Mesenteric fat pad (tissue), 1 donor: ENCODE measurements at places on chromosomes 11 and 22. TPM values are rescaled to one million over a fixed set of nuclear protein-coding genes. Genes with fewer than 3 reads are reported as not detected.

DNA sequence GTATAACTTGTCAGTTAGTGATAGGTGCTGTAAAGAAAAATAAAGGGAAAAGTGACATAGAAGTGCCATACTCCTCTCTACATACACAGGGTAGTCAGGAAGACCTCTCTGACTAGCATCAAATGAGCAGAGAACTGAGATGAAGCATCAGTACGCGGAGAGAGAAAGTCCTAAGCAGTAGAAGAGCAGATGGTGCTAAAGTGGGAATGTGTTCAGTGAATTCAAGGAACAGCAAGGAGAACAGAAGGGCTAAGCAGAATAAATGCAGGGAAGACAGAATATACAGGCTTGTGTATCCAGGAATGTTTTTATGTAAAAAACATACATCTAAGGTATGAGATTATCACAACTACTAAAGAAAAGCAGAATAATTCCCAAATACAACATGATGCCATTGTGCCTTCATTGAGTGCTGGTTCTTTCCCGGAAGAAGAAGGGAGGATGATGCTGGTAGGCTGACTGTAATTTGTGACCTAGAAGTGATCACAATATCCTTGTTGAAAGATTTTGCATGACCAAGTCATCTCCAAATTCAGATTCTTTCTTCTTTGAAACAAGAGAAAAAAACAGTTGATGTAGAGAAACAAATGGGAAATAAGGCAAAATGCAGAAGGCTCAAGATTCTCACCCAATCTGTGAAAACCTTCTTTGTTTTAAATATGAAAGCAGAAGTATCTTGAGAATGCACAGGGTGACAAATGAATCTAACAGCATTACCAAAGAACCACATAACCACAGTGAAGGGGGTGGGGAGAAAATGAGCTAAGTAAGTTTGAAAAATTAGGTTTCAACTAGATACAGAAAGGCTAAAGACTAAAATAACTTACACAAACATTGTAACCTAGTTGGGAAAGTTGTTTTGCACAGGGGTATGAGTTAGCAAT lies 20.5 kb downstream of the MRE11 start:
- DNase-seq: no peak

GRCh38 chr11:86119077-86119476 lies 50.2 kb upstream of the PICALM start:
- no peak for DNase-seq

GRCh38 chr22:49136041-49136815 lies 691.4 kb downstream of the BRD1 start:
- DNase-seq: peak; percentile 47

- no peak for DNase-seq
Observed at GRCh38 chr22:38740754-38741153, 15.0 kb downstream of the SUN2 start.

The HEPHL1 gene
- total RNA-seq: not detected

The HIRA gene
- total RNA-seq: 29.2 TPM

DNA sequence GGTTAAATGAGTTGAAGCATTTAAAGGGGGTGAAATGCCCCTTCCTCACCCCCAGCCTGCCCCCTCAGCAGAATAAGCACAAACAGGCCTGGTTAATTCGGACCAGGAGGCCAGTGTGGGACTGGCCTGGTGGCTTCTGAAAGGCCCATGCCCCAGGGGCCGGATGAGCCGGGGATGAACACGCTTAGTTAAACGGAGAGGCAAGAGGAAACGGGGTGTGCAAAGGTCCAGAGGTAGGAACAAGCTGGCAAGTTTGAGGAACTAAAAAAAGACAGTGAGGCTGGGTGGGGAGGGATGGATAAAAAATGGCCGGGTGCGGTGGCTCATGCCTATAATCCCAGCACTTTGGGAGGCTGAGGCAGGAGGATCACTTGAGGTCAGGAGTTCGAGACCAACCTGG lies 11.5 kb downstream of the SCUBE1 start:
- DNase-seq: no peak

- no peak for DNase-seq
Observed at GRCh38 chr11:14022821-14023220, 60.3 kb downstream of the SPON1 start.

- DNase-seq: no peak
Observed at GRCh38 chr11:10727146-10727851, 23.7 kb upstream of the CTR9 start.

The SPDYC gene
- total RNA-seq: not detected

DNA sequence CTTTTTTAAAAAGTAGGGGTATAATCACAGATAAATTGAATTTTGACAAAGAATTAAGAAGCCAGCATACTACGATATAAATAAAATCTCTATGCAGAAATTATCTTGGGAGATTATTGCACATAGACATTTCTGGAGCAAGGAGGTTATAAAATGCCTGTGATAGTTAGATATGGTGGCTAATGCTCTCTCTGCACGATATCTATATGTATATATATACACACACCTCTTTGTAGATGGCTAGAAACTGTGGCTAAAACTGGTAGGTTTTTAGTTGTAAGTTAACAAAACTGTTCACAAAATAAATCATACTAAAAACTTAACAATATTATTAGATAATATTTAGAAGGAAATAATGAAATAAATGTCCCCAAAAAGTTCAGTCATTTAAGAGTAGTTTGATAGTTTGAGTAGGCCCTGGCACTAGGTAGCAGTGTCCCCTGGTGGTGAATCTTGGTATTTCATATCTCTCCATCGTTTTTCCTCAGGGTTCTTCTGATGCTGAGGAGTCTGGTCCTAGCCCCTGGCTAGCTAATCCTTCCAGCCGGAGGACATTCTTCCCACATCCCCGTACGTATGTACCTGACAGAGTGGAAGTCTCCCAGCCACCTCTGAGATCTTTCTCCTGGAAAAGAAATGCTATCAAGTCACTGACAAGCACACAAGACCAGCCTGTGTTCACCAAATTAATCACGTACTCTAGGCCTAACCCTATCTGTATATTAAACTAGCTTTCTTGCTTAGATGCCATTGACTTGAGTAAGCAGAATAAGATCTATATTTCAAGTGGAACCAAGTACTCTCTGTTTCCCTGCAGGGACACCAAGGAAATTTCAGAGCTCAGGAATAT lies 32.2 kb downstream of the ART5 start:
- DNase-seq: no peak

The TBX10 gene
- total RNA-seq: not detected

DNA sequence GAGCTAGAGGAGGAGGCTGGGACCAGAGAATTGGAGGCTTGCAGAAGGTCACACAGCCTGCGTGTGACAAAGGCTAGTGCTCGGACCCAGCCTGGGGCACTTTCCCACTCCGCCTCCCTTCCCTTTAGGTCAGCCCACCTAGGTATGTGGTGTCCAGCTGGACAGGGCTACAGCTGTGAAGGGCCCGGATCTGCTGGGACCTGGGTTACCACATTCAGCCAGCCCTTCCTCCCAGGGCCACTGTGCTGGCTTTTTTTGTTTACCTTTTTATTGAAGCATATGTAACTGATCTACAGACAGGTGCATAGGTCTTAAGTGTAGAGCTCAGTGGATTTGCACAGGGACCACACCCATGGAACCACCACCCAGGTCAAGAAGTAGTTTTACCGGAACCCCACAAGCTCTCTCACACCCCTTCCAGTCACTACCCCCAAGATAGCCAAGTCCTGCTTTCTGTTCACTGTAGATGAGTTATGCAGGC lies 8.7 kb downstream of the CAPN5 start:
- DNase-seq: peak; percentile 85

DNA sequence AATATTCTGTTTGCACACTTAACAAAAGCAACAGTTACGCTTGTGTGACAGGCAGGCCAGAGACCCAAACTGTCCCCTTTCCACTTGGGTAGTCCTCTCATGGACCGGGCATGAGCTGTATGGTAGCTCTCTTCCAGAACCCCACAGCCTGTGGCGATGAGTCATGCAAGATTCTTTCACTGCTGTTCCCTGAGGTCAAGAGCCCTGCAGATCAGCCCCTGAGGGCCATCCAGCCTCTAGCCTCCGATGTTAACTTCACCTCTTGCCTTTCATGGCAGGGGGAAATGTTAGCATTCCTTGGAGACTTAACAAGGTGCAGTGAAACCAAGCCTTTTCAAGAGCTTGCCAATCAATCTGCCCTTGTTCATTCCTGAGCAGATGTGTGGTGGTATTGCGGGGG lies 63.2 kb upstream of the DEUP1 start:
- DNase-seq: no peak

DNA sequence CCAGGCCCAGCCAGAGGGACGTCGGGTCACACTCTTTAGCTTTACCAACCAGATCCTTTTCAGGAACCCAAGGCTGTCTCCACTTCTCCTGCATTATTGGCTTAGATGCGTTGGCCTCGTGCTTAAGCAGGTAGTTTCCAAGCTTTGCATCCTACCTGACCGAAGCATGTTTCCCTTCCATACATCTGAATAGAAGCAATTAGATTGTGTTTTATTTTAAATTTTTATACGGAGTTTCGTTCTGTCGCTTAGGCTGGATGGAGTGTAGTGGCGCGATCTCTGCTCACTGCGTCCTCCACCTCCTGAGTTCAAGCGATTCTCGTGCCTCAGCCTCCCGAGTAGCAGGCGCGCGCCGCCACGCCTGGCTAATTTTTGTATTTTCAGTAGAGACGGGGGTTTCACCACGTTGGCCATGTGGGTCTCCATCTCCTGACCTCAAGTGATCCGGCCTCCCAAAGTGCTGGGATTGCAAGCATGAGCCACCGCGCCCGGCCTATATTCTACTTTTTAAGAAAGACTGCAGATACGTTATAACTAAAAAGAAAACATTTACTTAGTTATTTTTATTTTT lies 677 bp downstream of the DYNC2H1 start:
- no peak for DNase-seq

The GPHA2 gene
- total RNA-seq: not detected

DNA sequence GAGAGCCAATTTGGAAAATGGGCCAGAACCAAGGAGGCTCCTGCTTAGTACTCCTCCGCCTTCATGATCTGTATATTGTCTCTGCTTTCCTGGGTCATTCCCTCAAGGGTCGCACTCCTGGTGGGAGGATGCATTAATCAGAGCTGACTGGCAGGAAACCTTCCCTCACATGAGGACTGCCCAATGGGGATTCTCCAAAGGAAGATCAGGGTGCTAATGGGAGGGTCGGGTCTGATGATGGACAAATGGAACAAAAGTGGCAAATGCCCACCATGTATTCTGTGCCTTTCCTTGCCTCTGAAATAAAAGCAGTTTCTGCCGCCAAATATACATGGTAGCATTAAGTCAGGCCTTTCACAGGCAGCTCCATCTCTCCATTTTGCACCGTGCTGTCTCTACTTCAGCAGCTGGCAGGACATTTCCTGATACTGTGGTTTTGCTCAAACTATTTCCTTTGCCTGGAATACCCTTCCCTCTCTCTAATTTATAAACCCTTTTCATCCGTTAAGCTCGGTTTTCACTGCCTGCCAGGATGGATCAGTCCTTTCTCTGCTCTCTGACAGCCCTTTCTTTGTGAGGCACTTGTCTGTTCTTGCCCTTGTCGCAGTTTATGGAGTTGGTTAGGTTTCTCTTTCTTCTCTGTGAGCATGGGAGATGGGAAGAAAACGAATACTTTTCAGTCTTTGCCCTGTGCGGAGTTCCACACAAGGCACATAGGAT lies 13.5 kb downstream of the SREBF2 start:
- DNase-seq: no peak

GRCh38 chr11:557328-558132 lies 3.0 kb downstream of the LMNTD2 start:
- DNase-seq: no peak

DNA sequence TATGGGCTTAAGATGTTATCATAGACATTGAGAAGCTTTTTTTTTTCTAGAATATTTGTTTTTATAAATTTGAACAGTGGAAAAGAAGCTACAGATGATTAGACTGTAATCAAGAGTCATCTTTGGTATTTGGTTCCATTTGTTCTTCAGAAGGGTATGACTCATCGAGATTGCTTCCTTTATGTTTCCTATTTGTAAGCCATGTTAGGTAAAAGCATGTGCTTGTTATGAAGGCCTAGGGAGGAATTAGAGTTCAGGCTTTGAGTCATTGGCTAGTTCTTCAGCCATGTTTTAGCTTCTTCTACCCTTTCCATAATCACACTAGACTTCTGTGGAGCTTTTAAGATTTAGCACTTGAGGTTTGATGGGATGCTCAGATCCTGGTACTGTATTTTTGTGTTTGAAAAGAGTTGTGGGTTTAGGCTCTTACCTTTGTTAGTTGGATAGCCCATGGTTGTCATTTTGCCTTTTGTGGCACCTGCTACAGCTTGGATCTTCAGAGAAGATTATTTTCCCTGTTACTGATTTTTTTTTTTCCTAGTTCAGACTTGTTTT lies 44.3 kb downstream of the POLD3 start:
- DNase-seq: no peak

The GAS2 gene
- total RNA-seq: 0.71 TPM

GRCh38 chr22:43276321-43276720 lies 66.9 kb downstream of the SCUBE1 start:
- DNase-seq: no peak

- DNase-seq: peak; percentile 90
Observed at GRCh38 chr11:45771193-45771565, 33.8 kb upstream of the SLC35C1 start.

The TEAD1 gene
- total RNA-seq: 150 TPM

- no peak for DNase-seq
Observed at GRCh38 chr22:33850724-33851123, 69.6 kb downstream of the LARGE1 start.

DNA sequence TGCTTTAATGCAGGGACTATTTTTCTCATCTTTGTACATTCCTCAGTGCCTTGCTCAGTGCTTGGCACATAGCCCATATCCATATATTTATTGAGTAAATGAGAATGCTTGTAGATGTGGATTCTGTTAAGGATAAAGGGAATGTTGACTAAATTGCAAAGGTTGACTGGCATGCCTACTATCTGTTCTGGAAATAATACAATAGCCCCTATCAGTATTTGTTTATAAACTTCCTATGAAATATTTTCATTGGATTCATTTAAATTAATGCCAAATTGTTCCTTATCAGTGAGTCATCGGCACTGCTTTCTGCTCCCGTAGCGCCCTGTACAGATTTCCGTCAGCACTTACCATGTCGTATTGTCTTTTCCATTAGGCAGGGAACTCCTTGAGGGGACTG lies 8.0 kb downstream of the RNF121 start:
- no peak for DNase-seq

DNA sequence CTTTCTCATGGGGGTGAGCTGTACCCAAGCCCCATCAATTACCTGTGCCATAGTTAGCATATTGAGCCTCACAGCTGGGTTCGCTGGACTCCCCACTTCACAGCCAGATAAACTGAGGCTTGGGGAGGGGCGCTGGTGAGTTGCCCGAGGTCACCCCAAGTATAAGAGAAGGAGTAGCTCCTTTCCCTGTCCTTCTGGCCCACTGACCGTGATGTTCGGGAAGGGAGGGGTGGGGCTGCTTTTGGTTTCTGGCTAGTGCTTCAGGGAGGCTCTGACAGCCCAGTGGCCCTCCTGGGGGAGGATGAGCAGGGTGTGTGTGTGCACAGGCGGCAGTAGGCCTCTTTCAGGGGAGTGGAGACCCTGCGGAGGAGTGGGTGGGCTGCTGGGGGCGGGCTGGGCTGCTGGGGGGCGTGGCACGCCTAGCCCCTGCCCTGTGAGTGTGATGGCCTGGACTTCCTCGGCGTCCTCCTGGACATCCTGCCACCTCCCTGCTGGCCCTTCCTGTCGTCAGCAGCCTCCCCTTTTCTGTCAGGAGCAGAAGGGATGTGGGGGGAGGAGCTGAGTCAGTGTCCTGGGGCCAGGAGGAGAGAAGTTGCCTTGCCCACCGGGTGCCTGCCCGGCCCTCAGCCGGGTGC lies 50.3 kb downstream of the TRIOBP start:
- DNase-seq: no peak

- peak; percentile 89 for DNase-seq
Observed at GRCh38 chr11:69912161-69912910, 93.1 kb upstream of the FGF3 start.
